Progenitor cell of endocrine pancreas (in vitro differentiated cells): ENCODE measurements at places on chromosomes 3 and 15. TPM values are rescaled to one million over a fixed set of nuclear protein-coding genes. Genes with fewer than 3 reads are reported as not detected.

DNA sequence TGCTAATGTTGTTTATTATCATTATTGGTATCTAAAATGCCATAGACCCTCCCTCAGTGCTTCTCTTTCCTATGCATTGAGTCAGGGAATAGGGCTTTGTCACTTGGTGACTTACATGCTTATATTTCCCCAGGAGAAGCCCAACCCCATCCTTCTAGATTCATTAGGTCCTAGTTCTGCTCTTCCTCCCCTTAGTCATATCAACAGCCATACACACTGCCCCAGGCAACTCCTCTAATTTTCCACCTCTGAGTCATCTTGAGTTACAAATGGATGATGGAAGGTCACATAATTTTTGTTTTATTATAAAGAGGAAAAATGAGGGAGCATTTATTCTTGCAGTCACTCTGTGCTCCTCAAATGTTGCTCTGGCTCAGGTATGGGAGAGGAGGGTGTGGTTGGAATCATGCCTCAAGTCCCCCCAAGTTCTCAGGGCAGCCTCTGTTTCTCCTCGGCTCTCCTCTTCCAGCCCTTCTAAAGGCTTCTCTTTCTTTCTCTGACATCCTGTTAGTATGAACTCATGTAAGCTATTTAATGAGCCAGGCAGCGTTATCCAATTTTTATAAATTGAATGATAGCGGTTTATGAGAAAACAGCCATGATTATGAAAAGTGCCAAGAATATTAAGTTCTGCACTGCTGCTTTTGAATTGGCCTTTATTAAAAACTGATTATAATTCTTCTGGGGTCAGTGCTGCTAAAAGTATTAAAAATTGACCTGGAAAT, 45.6 kb upstream of the FSTL1 start:
- no peaks in the 10 kb centered on the region for H3K4me1 ChIP-seq
- DNase-seq = no peak
- H3K27me3 ChIP-seq = peaks cover under 1% of the 10 kb centered on the region
- H3K27ac ChIP-seq = no peak overlapping the region

DNA sequence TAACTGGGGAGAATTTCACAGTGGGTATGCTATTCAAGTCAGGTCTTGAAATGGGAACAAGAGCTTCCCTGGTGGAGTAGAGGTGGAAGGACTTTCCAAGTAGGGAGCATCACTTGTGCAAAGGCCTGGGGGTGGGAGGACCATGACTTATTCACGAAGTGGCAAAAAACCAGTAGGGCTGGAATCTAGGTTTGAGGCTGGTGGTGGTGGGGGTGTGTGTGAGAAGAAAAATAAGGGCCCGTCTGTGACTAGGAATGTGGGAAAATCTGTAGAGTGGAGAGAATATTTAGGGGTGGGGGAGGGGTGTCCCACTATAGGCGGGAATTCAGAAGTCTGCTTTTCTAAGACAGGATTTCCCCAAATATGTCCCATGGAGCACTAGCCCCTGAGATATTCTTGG, 271.9 kb upstream of the TBL1XR1 start:
- H3K36me3 ChIP-seq = no peaks in the 10 kb centered on the region
- no peak overlapping the region for H3K27ac ChIP-seq
- no peak overlapping the region for H3K4me3 ChIP-seq
- no peak for DNase-seq
- peaks cover 6% of the 10 kb centered on the region for H3K4me1 ChIP-seq
- no peaks in the 10 kb centered on the region for H3K27me3 ChIP-seq

- DNase-seq = no peak
- H3K4me3 ChIP-seq = no peak overlapping the region
- no peaks in the 10 kb centered on the region for H3K4me1 ChIP-seq
- H3K27me3 ChIP-seq = no peaks in the 10 kb centered on the region
- H3K36me3 ChIP-seq = no peaks in the 10 kb centered on the region
These were observed 278.1 kb upstream of the P2RY1 start for GRCh38 chr3:152556731-152557254.

GRCh38 chr3:16508243-16508578, 5.3 kb downstream of the RFTN1 start:
- peaks cover 63% of the 10 kb centered on the region for H3K27me3 ChIP-seq
- DNase-seq = no peak
- H3K4me1 ChIP-seq = peaks cover 4% of the 10 kb centered on the region
- no peaks in the 10 kb centered on the region for H3K36me3 ChIP-seq

DNA sequence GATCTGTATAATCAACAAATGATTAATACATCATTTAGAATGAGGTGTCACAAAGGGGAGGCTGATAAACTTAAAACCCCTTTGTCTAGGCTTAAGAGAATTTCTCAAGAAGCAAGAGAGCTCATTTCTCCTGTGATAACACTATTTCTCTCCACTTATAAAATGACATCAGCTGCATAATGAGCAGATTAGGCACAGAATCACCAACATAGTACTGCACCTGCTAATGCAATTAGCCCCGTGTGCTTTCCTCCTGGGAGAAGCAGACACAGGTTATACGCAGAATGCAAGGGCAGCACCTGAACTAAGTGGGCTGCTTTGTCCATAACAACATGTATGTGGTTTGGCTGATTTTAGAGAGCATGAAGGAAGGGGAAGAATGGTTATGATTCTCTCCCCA, 515.3 kb upstream of the CFAP20DC start:
- no peak for DNase-seq
- H3K36me3 ChIP-seq = no peaks in the 10 kb centered on the region
- H3K27me3 ChIP-seq = peaks cover 16% of the 10 kb centered on the region
- no peak overlapping the region for H3K27ac ChIP-seq

Gene FRMD5
- total RNA-seq = 7.8 and 9.5 TPM in 2 replicates

DNA sequence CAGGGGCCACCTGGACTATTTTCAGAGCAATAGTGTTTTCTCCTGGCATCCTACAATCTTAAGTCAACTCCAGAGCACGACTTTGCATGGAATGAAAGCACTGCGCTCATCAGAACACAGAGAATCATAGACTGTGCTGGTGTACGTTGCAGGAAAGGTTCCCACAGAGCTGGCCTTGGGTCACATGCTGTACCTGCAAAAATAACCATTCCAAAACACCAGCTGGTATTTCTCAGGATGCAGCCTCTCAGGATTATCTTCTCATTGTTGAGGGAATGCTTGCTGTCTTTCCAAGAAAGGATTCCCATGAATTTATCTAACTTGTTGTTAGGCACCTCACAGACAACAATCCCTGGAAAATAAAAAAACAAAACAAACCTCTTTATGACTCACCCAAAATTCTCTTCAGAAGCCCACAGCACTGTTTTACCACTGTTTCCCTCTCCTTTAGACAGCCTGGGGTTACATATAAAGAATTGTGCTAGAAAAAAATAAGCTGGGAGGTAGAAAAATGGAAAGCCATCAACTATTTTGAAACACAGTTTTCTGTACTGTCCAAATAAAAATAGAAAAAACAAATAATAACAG, 131.7 kb downstream of the ATP8B4 start:
- H3K36me3 ChIP-seq = no peaks in the 10 kb centered on the region
- H3K4me1 ChIP-seq = peaks cover 7% of the 10 kb centered on the region
- H3K27me3 ChIP-seq = no peaks in the 10 kb centered on the region
- no peak overlapping the region for H3K27ac ChIP-seq

DNA sequence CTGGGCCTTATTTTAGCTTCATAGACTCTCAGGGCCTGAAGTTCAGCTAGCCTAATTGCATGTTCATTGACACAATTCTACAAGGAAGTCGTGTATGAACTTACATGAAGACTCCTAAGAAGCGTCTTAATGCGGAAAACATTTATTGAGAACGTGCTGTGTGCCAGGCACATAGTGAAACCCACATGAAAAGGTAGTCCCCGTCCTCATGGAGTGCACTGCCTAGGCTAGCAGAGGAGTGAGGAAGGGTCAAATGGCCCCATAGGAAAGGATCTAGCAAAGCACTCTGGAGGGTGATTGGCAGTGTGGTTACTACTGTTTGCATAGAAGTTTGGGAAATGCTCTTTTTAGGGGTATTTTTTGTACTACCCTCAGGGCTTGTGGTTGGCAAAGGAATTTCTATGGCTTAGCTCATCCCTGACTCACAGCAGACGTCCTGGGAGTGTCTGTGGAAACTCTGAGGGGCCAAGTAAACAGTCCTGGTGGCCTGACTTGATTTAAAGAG, 854 bp upstream of the NPTN start:
- peak overlapping the region; percentile 82 for H3K4me3 ChIP-seq
- peaks cover 13% of the 10 kb centered on the region for H3K27me3 ChIP-seq
- peaks cover 29% of the 10 kb centered on the region for H3K4me1 ChIP-seq
- no peak for DNase-seq

Gene DNAJB11
- total RNA-seq = 53.4 and 63.7 TPM in 2 replicates

Gene RETNLB
- total RNA-seq = not detected in 2 replicates

Gene GOLGA6D
- total RNA-seq = 0.13 TPM in 1 of 2 replicates, not detected in the other

GRCh38 chr3:23743141-23743784, 62.5 kb upstream of the UBE2E1 start:
- H3K4me1 ChIP-seq = peaks cover 40% of the 10 kb centered on the region
- H3K4me3 ChIP-seq = peak overlapping the region; percentile 30
- peaks cover 17% of the 10 kb centered on the region for H3K27me3 ChIP-seq
- H3K27ac ChIP-seq = peak overlapping the region; percentile 33
- no peak for DNase-seq

DNA sequence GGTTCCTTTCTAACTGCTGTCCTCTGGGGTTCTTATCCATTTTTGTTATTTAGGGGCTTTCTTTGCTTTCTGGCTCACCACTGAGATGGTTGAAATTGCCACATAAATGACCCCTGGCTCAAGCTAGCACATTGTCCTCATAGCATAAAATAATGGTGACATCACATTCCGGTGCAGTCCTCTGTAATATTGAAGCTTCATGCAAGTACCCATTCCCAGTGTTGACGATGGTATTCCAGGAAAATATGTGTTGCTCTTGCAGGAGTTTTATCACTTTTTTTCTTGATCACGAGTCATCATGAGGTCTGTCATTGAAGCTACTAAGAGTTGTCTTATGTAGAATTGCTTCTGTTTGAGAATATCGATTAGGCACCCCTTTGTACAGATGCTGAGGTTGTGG, 56.1 kb downstream of the CRTC3 start:
- no peak overlapping the region for H3K4me3 ChIP-seq
- H3K36me3 ChIP-seq = peaks cover 2% of the 10 kb centered on the region
- no peaks in the 10 kb centered on the region for H3K27me3 ChIP-seq
- H3K4me1 ChIP-seq = peaks cover 6% of the 10 kb centered on the region
- DNase-seq = no peak
- no peak overlapping the region for H3K27ac ChIP-seq
